ENCODE measurements at places on chromosomes 11 and 22.
A peak's percentile ranks its signal among the peaks of the same experiment; 100 is the strongest.

DNA sequence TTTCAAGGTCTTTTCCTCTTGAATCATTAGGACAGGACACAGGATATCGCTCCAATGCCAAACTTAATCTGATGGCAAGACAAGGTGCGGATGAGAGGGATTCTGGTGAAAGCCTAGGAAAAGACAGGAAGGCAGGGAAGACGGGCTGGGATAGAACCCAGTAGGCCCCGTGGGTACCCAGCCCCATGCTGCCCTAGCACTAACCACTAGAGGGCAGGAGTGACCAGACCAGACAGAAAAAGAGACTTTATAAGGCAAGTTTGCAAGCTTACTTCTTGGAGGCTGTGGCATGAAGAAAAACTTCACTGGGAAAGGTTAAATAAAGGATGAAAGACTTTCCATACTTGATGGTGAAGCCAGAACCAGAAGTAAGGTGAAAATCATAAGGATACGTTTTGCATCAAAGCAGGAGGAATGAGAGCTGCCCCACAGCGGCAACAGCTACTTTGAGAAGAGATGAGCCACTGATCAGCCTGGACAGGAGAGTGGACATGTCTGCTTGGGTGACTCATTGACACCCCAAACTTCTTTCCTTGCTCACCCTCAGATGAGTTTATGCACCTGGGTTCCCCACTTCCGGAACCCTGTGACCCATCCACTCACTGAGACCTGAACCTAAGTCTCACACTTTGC is 39.8 kb downstream of the SYN3 start:
- DNase-seq = peak; percentile 42

GRCh38 chr11:26867286-26867685 is 126.6 kb upstream of the FIBIN start:
- DNase-seq = no peak

GRCh38 chr11:64762674-64763525 is 3.1 kb upstream of the PYGM start:
- DNase-seq = no peak

GRCh38 chr11:93530468-93530826 is 12.7 kb downstream of the SMCO4 start:
- no peak for DNase-seq

- DNase-seq = no peak
Observed at GRCh38 chr22:44634426-44635321, 67.3 kb upstream of the PRR5 start.

DNA sequence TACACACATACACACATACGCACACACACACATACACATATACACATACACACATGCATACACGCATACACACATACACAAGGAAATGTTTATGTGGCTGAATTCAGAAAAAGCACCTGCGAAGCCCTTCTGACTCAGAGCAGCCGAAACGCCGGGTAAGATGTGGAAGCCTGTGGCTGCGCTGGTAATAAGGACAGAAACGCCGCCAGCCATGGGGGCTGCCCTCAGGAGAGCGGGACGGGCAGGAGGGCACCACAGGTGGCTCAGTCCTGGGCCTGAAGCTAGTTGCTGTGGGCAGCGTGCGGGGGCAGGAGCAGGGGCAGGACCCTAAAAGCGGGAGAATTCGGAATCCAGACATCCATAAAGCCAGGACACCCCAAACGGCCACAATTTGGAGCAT is 378.3 kb downstream of the BRD1 start:
- DNase-seq = no peak

DNA sequence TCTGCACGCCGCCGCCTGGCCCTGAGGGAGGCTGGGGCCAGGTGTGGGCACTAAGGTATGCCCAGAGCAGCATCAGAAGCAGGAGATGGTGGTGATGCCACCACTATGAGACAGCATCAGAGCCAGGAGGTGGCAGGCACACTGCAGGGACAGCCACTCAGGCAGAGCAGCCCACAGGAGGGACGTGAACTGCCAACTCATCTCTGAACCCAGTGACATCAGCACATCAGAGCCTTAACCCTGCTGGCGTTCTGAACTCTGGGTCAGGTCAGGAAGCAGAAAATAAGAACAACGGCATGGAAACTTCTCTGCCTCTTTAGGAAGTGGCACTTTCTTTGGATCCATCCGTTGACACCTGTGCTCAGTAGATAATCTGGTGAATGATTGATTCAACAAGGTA is 14.7 kb upstream of the IFT27 start:
- no peak for DNase-seq

GRCh38 chr11:75219869-75220268 is 20.7 kb upstream of the TPBGL start:
- DNase-seq = no peak

GRCh38 chr11:71202966-71203365 is 49.4 kb downstream of the SHANK2 start:
- DNase-seq = no peak

- DNase-seq = no peak
Observed at GRCh38 chr11:64461081-64461480, 102.1 kb downstream of the RPS6KA4 start.

GRCh38 chr11:110086892-110087309 is 6.3 kb upstream of the ZC3H12C start:
- no peak for DNase-seq

GRCh38 chr22:36162127-36163034 is 1.8 kb upstream of the APOL3 start:
- no peak for DNase-seq

DNA sequence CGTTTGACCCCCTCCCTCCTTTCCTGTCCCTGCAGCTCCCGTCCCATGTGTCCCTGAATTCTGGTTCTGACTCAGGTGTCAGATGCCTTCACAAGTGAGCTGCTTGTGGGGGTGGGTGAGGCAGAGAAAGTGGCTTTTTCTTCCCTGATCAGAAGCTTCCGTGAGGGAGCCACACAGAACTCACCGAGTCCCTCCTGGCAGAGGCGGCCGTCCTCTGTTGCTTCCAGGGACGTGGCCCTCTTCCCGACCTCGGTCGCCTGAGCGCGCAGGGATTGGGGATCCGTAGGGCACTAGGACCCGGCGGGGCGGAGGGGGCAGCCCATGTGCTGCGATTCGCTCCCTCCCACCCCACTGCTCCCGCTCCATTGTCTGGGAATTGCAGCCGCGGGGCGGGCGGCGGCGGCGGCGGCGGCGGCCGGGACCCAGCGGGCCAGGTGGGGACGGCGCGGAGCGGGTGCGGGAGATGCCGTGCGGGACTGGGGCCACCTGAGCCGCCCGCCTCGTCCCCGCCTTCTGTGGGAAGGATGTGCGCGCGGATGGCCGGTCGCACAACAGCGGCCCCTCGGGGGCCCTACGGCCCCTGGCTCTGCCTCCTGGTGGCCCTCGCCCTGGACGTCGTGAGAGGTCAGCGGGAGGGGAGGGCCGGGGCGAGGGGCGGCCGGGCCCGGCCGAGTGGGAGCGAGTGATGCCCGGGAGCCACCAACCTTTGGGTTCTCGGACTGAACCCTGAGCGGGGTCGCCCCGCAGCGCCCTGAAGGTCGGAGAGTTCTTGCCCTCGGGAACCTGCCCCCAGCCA is at the start of gene TMEM132A:
Gene TMEM132A, plus strand, starts transcription at position 351 of the 796 bp plus-strand sequence. Its CDS starts 174 bp downstream, at position 525.
- DNase-seq = no peak

- DNase-seq = no peak
Observed at GRCh38 chr11:35856756-35857155, 87.1 kb upstream of the LDLRAD3 start.

DNA sequence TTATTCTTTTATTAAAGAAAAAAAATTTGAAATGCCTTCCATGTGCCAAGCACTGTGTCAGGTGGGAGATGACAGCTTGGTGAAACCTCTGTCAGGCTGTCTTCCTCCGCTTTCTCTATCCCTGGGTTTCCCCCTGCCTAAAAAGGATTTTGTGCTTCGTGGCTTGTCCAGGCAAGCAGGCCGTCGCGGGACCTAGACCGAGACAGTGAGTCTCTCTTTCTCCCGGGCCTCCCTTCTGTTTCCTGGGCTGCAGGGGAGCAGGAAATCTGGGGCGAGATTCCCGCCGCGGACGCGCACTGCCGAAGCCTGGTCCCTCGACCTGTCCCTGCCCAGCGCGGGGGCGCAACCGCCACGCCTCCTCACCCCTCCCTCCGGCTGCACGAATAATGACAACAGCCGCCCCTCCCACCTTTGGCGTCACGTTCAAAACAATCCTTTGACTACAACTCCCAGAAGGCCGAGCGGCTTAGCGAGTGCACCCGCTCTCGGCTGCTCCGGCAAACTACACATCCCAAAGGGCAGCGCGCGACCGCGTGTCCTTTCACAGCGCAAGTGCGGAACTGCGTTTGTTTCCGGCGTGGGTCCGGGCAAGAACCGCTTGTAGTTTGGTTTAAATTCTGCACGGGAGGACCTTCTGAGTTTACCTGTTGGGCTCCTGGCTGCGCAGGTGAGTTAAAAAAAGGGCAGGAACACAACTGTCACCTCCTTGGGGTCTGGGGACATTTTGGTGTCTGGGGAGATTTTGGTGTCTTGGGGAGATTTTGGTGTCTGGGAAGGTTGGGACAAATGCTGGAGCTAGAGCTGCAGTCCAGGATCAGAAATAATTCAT is at the start of gene CLP1:
Gene CLP1, plus strand, starts transcription at position 569 of the 829 bp plus-strand sequence. CDS start 1,715 bp downstream, outside the sequence.
- peak; percentile 92 for DNase-seq

GRCh38 chr11:57763568-57763967 is 2.0 kb downstream of the CTNND1 start:
- DNase-seq = no peak

- no peak for DNase-seq
Observed at GRCh38 chr11:35937700-35938099, 6.2 kb upstream of the LDLRAD3 start.

All from Panc1 (cell line).